ENCODE measurements at places on chromosomes 2 and 18. TPM values are rescaled to one million over a fixed set of nuclear protein-coding genes. Genes with fewer than 3 reads are reported as not detected.

Gene PIAS2
- total RNA-seq = 37.6 TPM

Gene ABCG5
- 0.10 TPM for total RNA-seq

Gene FAM228A
- not detected for total RNA-seq

- no peak overlapping the region for H3K27ac ChIP-seq
- H3K4me1 ChIP-seq = peaks cover 17% of the 10 kb centered on the region
- no peak overlapping the region for H3K4me3 ChIP-seq
- DNase-seq = no peak
- no peaks in the 10 kb centered on the region for H3K27me3 ChIP-seq
- H3K36me3 ChIP-seq = no peaks in the 10 kb centered on the region
Observed at GRCh38 chr2:231693956-231694355, 14.4 kb upstream of the PTMA start.

All from type B pancreatic cell (in vitro differentiated cells).